Occipital lobe (tissue), 3 donors: ENCODE measurements at places on chromosomes 2 and 18. TPM values are rescaled to one million over a fixed set of nuclear protein-coding genes. Genes with fewer than 3 reads are reported as not detected.

DNA sequence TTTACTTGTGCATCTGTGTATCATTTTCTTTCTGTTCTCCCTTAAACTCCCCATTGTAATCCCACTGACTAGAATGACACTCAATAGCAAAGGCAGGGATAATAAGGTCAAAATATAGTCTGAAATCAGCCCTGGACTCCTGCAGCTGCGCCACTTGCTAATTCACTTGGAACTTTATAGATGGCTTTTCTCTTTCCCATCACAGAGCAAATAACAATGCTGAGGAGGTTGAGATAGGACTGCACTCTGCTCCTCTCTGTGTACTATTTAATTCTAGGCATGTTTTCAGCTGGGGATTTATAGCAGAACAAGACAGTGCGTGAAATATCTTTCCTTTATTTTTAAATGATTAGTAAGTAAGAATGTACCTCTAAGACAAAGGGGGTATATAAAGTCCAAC, 324.2 kb downstream of the LNPK start:
- DNase-seq = no peak

DNA sequence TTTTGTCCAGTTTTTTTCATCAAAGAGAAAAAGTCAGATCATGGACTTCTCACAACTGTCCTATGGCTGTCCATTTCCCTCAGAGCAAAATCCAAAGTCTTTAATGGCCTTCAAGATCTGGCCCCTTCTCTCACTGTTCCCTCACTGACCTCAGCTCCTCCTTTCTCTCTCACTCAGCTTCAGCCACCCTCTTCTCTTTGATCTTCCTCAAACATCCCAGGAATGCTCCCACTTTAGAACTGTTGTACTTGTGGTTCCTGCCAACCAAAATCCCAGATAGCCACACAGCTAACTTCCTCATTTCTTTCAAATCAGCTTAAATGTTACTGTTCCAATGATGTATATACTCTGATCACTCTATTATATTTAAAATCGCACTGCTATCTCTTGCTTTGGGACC, 82.9 kb downstream of the NUP35 start:
- DNase-seq = no peak

- no peak for DNase-seq
These were observed 112.0 kb upstream of the CTDP1 start for GRCh38 chr18:79567481-79568147.

DNA sequence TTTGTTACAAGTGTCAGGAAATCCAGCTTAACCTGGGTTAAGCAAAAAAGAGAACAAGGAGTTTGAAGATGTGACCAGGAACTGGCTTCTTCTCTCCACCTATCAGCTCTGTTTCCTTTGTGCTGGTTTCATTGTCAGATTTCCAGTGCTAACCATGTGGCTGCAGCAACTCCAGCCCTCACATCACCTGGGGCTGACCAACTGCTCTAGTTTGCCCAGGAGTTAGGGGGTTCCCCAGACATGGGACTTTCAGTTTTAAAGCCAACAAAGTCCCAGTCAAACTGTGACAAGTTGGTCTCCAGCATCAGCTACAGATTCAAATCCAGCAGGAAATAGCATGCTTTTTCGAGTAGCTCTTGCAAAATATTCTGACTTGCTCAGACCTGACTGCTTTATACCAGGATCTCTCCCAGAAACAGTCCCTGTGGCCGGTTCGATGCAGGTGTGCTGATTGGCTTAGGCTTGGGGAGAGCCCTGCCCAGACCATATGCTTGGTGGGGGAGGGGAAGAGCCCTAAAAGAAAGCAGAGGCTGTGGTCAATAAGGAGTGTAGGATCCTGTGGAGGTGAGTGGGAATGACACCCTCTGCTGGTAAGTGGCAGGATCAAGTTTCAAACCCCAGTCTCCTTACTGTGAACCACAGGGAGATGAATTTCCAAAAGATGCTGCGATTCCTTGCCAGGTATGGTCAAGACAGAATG, 49.5 kb downstream of the KCNE4 start:
- DNase-seq = no peak

The TFPI gene
- 35.2 TPM for total RNA-seq

The LBH gene
- 45.9 TPM for total RNA-seq

The CRYGC gene
- total RNA-seq = not detected

The GBX2 gene
- not detected for total RNA-seq

The KCNK3 gene
- total RNA-seq = 3.6 TPM
